ENCODE measurements at places on chromosomes 2 and 18. TPM values are rescaled to one million over a fixed set of nuclear protein-coding genes. Genes with fewer than 3 reads are reported as not detected.

The PRPF40A gene
- total RNA-seq, result 157 TPM

The MITD1 gene
- total RNA-seq, result 107 TPM

The SPP2 gene
- total RNA-seq, result not detected

The APCDD1 gene
- not detected for total RNA-seq

The GKN1 gene
- total RNA-seq, result not detected

All from activated naive CD4-positive, alpha-beta T cell treated with anti-CD3 and anti-CD28 coated beads, Interleukin-2, amount 50 U/mL, for 72 hours (primary cell).